Activated naive CD4-positive, alpha-beta T cell treated with anti-CD3 and anti-CD28 coated beads, Interleukin-2, amount 50 U/mL, for 16 hours (primary cell): ENCODE measurements at places on chromosomes 6 and 20.

DNA sequence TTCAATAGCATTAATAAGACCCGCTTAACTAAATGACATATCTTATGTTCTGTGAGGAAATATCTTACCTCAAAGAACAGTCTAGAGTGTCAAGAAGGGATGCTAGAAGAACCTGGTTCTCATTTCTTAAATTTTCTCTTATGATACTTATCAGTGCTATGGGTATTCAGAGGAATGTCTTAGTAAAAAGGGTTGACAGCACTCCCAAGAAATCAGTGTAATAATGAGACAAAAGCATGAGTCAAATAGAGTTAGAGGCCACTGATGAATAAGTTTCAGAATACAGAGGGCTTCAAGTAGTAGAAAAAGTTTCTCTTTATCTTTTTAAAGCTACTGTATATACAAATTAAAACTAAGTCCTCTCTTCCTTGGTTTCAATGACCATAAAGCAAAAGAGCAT lies 242.8 kb downstream of the GJA1 start:
- DNase-seq: no peak

GRCh38 chr6:31074401-31074800 lies 38.0 kb downstream of the C6orf15 start:
- DNase-seq: no peak

GRCh38 chr6:119026822-119027221 lies 51.6 kb downstream of the FAM184A start:
- no peak for DNase-seq

GRCh38 chr6:134145786-134146185 lies 93.4 kb upstream of the SLC2A12 start:
- DNase-seq: no peak

- no peak for DNase-seq
These were observed 339.9 kb upstream of the ARID1B start for GRCh38 chr6:156437121-156437879.
